ENCODE measurements at places on chromosomes 7 and 10.
A peak's percentile ranks its signal among the peaks of the same experiment; 100 is the strongest.

DNA sequence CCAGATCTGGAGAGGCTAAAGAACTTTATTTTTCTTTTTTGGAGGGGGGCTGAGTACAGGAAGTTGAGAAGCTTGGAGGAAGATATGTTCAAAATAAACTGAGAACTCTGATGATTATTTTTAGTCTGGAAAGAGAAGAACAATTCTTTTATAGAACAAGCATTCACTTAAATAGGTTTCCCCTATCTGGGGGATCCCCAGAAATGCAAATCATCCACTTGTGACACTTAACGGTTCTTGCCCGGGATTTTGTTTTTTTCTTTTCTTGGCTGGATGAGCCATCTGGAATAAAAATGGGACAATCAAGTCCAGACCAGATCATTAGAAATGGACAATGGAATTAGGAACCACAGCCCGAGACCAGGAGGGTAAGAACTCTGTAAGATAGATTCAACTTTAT is 95.9 kb upstream of the EGR2 start:
- DNase-seq, result no peak

DNA sequence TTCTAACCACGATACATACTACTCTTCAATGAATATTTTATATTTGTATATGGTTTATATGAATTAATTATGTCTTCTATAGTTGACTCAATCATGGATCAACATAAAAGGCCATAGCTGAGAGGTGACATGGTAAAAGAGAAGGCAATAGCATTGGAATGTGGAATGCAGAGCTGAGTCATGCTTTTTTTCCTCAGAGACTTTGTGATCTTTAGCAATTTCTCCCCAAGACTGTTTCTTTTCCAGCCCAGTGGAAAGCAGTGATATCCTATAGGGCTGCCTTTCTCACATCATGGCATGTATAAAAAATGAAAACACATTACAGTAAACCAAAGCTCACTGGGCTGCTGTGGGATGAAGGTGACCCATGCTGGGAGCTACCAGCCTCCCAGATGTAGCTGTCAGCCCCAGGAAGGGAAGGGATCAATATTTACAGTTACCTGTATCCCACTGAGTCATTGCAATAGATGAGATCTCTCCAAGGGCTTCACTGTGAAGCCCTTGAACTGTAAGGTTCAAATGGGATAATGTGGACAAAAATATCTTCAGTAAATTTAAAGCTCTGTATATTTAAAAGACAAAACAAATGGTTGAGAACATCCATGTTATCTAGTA is 30.2 kb downstream of the SLC39A12 start:
- no peak for DNase-seq

DNA sequence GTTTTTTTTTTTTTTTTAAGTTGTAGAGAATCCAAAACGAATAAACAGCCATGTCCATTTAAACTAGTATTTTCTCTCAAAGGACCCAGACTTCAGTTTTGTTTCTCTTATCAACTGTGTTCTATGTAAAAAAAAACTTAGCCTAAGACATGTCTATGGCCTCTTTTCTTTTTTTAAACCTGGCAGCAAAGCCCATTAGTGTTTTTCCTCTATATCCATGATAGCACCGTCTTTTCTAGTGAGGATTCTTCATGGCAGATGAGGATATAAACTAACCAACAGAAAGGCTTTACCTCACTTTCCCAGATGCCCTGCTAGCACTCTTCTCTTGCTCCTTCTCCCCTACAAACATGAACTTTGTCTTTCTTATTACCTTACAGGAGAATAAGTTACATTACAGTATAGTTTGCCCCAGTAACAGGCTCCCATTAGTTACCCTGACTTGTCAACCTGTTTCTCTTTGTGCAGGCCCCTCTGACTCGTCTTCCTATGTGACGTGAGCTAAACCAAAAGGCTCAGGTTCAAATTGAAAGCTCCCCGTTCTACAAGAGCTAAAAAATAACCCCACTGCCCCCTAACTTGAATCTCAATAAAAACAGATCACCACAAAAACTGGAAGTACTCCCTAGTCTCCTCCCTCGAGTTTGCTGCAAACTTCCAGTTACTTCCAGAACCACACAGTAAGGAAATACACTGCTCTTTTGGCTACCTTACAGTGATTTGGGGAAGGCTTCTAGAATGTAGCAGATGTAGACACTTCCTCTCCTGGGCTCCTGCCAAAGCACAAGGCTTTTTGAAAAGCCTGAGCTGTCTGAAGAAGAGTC is 20.1 kb downstream of the P4HA1 start:
- DNase-seq, result peak; percentile 84

GRCh38 chr7:144063710-144064109 is 5.9 kb upstream of the OR2A25 start:
- DNase-seq, result no peak

Data from skin of body (tissue), 3 donors.